ENCODE measurements at places on chromosomes 3 and 15.

DNA sequence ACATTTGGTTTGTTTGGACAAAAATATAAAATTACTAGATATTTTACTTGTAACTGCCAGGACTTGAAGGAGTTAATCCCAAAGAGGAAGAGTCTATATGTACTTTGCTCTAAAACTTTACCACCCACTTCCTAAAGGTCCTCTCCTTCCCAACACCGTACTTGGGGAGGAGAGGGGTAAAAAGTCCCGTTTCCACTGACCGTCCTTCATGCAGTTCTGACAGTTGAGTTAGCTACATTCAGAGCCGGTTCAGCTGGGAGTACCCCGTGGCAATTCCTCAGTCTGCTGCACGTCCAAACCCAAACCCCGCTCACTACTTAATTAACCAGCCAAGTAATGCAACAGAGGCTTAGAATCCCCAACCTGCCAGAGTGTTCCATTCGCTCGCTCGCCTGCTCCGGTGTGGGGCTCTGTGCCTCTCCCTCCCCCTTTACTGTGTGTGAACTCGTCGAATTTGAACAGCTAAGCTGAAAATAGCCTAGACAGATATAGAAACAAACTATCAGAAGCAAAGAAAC lies 519.7 kb downstream of the FOXP1 start:
- DNase-seq = peak; percentile 25
- H3K27me3 ChIP-seq = no peaks in the 10 kb centered on the region
- peak overlapping the region; percentile 98 for H3K4me3 ChIP-seq
- H3K4me1 ChIP-seq = peaks cover 37% of the 10 kb centered on the region
- H3K27ac ChIP-seq = peak overlapping the region; percentile 91
- no peaks in the 10 kb centered on the region for H3K36me3 ChIP-seq

- DNase-seq = no peak
- no peak overlapping the region for H3K27ac ChIP-seq
- H3K27me3 ChIP-seq = no peaks in the 10 kb centered on the region
- no peak overlapping the region for H3K4me3 ChIP-seq
Measured at GRCh38 chr3:82641701-82642100, 880.3 kb upstream of the GBE1 start.

DNA sequence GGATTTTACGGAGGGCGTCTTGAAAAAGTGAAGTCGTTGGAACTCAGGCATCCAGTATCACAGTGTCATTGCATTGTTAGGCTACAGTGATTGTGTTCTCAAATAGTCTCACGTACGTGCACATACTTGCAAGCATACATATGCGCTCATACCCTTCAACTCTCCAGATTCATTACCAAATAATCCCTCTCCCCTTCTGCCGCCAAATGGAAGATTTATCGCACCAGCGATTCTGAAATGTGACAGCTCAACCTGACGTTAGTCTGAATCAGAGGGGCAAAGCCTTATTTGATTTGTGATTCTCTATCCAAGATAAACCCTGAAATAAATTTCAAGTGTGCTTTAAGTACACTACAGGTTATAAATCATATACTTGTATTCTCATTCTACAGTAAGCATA lies 119.4 kb downstream of the GADL1 start:
- H3K4me1 ChIP-seq = no peaks in the 10 kb centered on the region
- H3K27ac ChIP-seq = no peak overlapping the region
- H3K36me3 ChIP-seq = no peaks in the 10 kb centered on the region
- no peak overlapping the region for H3K4me3 ChIP-seq
- no peak for DNase-seq

GRCh38 chr15:91283155-91283554 lies 183.1 kb downstream of the SV2B start:
- H3K27me3 ChIP-seq = no peaks in the 10 kb centered on the region
- H3K27ac ChIP-seq = no peak overlapping the region
- H3K4me1 ChIP-seq = no peaks in the 10 kb centered on the region

GRCh38 chr3:146125951-146126350 lies 35.0 kb downstream of the PLOD2 start:
- H3K27me3 ChIP-seq = no peaks in the 10 kb centered on the region
- no peaks in the 10 kb centered on the region for H3K36me3 ChIP-seq
- H3K4me1 ChIP-seq = no peaks in the 10 kb centered on the region
- H3K4me3 ChIP-seq = no peak overlapping the region

DNA sequence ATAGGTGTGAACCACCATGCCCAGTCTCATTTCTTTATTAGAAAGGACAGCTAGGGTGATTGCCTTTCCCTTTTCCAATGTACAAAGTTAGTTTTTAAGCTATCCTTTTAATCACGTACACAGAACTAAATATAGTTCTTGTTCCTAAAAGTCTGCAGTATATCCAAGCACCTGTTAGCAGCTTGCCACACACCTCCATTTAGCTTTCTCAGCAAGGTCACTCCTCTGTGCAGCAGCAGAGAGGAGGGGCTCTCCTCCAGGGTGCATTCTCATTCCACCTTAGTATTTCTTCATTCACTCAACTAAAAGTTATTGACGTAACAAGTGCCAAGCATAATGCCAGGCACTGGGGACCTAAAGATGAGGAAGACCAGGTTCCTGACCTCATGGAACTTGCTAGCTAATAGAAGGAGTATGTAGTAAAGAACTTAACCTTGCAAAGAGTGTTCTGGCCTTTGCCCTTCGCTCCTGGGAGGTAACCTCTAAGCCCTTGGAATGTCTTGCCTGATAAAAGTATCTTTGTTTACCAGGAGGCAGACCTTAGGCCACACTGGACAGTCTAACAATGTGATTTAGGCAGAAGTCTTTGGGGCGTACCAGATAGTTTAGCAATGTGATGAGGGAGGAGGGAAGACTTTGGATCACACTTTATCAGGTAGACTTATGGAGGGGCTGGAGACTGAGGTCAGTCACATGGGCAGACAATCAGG lies 12.7 kb upstream of the PTPN9 start:
- H3K4me1 ChIP-seq = no peaks in the 10 kb centered on the region
- no peaks in the 10 kb centered on the region for H3K27me3 ChIP-seq
- no peak overlapping the region for H3K4me3 ChIP-seq
- H3K36me3 ChIP-seq = peaks cover 2% of the 10 kb centered on the region

DNA sequence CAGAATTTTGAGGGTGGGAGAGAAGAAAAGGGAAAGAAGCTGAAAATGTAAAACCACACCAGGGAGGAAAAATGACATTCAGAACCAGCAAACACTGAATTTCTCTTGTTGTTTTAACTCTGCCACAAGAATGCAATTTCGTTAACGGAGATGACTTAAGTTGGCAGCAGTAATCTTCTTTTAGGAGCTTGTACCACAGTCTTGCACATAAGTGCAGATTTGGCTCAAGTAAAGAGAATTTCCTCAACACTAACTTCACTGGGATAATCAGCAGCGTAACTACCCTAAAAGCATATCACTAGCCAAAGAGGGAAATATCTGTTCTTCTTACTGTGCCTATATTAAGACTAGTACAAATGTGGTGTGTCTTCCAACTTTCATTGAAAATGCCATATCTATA lies 15.5 kb downstream of the GREM1 start:
- no peaks in the 10 kb centered on the region for H3K36me3 ChIP-seq
- no peak for DNase-seq
- no peak overlapping the region for H3K27ac ChIP-seq
- no peak overlapping the region for H3K4me3 ChIP-seq

DNA sequence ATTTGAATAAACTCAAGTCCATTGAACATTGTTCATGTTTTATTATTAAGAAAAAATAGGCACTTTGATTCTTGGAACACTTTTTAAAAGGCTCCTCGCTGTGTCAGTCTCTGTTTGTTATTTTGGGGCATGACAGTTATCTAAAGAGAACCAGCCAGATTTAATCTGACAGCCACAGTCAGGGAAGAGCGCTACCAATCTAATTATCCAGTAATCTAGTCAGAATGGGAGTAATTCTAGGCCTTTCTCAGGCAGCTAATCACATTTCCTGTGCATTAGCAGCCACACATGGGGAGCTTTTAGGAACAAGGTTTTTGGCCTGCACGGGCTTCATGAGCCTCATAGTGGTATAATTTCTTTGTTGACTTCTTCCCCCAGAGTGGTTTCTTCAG lies 362.2 kb downstream of the RBMS3 start:
- no peaks in the 10 kb centered on the region for H3K27me3 ChIP-seq
- no peak overlapping the region for H3K4me3 ChIP-seq
- H3K36me3 ChIP-seq = no peaks in the 10 kb centered on the region

Measured in T-cell (primary cell).